ENCODE measurements at places on chromosomes 12 and 14.
A peak's percentile ranks its signal among the peaks of the same experiment; 100 is the strongest.

- no peak for DNase-seq
Measured at GRCh38 chr12:27221625-27222387, 22.3 kb upstream of the STK38L start.

GRCh38 chr12:123621101-123621500, 12.4 kb downstream of the EIF2B1 start:
- DNase-seq: no peak

- DNase-seq: peak; percentile 62
Measured at GRCh38 chr12:124286414-124286813, 8.5 kb upstream of the RFLNA start.

DNA sequence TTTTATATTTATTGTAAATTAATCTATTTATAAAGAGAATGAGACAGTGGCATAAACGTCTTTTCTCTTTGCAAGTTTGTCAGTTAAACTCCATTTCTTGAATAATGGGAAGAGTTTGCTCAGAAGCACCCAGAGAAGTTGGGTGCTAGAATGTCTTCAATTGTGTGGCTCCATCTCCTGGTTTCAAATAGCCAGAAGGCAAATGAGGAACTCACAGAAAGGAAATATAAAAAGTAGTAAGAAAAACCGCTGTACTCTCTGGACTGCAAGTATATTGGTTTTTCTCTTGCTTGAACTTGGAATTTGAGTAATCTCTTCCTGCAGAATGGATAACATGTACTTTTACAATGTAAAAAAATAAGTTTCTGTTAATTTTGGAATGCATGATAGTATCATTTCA, 217.5 kb downstream of the DPY19L2 start:
- DNase-seq: no peak

DNA sequence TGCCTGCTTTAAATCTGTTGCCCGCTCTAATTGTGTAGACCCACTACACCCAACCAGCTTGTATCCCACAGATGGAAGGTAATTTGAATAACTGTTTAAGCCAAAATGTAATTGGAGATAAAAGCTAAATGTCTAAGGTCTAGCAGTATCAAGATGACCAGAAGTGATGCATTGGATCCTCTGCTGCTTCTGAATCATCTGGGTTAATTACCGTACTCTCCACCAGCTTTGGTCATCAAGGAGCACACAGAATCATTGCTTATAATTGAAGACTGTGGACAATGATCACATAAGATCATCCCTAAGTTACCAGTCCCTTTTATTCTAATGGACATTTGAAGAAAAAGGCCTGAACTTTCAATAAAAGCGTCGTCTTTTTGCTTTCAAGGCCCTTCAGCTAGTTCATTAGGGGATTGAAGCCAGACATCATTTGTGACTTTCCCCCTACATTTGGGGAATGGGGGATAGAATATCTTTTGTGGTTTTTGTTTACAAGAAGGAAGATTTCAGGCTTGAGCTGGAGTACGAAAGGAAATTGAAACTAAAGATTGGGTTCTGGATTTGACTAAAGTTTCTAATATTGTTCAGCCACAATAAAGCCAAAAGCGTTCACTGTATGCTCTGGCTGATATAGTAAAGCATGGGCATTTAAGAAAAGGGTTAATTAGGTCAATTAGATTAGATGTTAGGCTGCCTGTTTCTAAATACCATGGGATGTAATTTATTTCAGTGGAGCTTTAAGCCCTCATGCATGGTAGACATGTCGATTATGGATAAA, 123.2 kb downstream of the CHST11 start:
- DNase-seq: no peak

GRCh38 chr12:32240162-32240561, 133.5 kb downstream of the BICD1 start:
- DNase-seq: no peak

DNA sequence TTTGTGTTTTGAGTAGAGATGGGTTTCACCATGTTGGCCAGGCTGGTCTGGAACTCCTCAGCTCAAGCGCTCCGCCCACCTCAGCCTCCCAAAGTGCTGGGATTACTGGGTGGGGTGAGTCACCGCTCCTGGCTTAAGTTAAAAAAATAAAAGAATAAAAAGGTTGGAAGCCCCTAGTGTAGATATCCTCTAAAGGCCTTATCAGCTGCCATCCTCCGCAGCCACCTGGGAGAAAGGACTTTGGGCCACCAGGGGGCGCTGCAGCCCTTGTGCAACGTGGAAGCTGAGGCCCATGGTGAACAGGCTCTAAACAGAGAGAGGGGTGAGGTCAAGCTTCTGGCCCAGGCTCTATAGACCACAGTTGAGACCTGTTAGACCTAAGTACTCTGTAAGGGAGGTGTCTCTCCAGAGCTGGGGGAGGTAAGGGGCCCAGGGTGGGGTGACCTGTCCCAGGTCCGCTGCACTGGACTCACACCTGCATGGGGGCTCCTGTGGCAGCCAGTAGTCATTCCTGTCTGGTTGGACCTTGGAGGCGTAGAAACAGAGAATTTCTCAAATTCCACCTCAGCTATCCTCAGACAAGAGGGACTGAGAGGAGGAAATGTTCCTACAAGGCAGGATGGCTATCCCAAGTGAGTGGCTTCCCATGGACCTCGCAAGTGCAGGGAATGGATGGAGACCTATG, 14.0 kb upstream of the RACGAP1 start:
- DNase-seq: peak; percentile 68

Data from left colon (tissue), 2 donors.